ENCODE measurements at places on chromosomes 6 and 20.

GRCh38 chr6:43723737-43724295 is 36.2 kb upstream of the MRPS18A start:
- DNase-seq, result peak; percentile 70

DNA sequence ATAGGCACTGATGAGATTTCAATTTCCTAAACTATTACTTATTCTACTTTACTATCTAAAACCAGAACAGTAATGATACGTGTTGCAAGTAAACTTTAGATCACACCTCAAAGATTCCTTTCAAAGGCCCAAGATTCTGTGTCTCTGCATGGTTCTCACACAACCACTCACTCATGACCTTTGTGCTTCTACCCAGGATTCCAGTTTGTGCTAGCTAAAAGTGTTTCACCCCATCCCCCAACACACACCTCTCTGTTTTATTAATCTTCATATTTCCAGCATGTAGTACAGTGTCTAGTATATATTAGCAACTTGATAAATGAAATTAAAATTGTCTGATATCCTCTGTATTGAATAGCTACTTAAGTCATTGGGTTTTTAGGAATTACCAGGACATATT is 8.8 kb upstream of the SH3BGRL2 start:
- no peak for DNase-seq

GRCh38 chr6:135851442-135852271 is at the start of gene PDE7B:
Gene PDE7B (plus strand): TSS chr6:135851701.
- DNase-seq, result peak; percentile 55

GRCh38 chr20:37223053-37223452 is 38.6 kb downstream of the GHRH start:
- peak; percentile 9 for DNase-seq

DNA sequence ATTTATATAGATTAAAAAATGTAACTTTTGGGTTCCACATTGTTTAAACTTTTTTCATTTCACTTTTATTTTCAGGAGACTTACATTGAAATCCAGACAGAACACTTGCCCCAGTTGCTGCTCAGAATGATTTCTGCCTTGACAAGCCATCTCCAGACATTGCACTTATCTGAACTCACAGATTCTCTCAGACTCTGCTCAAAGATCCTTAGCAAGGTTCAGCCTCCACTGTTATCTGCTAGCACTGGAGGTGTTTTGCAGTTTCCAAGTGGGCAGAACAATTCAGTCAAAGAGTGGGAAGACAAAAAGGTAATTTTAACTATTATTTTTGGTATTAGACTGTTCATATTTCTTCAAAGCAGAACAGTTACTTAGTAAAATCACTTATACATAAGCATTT is 58.0 kb downstream of the DOP1A start:
- no peak for DNase-seq

Measured in activated CD4-positive, alpha-beta T cell treated with anti-CD3 and anti-CD28 coated beads, Interleukin-2, Interleukin-4, amounts not matched to agents 100 ng/mL and 50 ng/mL, durations not matched to agents 16 hours and 8 hours (primary cell).